Bronchial epithelial cell (primary cell): ENCODE measurements at places on chromosomes 1 and 21.
A peak's percentile ranks its signal among the peaks of the same experiment; 100 is the strongest.

- DNase-seq: no peak
These were observed 2.9 kb upstream of the CCN1 start for GRCh38 chr1:85577419-85578320.

DNA sequence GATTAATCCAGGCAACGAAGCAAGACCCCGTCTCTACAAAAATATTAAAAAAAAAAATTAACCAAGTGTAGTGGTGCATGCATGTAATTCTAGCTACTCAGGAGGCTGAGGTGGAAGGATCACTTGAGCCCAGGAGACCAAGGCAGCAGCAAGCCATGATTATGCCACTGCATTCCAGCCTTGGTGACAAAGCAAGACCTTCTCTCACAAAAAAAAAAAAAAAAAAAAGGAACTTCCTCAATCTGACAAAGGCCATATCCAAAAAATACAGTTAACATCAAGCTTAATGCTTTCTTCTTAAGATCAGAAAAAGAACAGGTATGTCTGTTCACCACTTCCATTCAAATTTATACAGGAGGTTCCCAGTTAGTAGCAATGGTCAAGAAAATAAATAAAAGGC lies 54.4 kb downstream of the EVI5 start:
- no peak for DNase-seq

DNA sequence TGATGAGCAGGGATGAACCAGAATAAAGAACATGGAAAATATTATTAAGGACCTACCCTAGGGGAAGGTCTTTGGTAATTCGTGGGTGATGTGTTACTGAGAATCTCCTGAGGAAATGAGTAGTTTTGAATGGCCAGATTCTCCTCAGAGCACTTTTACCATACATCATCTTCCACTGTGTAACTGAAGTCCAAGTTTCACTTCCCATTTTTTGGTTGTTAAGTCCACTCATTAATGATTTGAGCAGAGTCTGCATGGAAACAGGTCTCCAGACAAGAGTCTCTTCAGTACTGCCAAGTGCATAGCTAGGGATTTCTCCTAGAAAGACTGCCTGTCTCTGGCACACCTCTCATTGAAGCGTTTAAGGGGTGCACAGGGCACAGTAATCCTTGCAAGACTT lies 48.7 kb upstream of the PCP4 start:
- DNase-seq: no peak

GRCh38 chr1:247812637-247813036 lies 11.3 kb downstream of the OR14A16 start:
- DNase-seq: no peak

DNA sequence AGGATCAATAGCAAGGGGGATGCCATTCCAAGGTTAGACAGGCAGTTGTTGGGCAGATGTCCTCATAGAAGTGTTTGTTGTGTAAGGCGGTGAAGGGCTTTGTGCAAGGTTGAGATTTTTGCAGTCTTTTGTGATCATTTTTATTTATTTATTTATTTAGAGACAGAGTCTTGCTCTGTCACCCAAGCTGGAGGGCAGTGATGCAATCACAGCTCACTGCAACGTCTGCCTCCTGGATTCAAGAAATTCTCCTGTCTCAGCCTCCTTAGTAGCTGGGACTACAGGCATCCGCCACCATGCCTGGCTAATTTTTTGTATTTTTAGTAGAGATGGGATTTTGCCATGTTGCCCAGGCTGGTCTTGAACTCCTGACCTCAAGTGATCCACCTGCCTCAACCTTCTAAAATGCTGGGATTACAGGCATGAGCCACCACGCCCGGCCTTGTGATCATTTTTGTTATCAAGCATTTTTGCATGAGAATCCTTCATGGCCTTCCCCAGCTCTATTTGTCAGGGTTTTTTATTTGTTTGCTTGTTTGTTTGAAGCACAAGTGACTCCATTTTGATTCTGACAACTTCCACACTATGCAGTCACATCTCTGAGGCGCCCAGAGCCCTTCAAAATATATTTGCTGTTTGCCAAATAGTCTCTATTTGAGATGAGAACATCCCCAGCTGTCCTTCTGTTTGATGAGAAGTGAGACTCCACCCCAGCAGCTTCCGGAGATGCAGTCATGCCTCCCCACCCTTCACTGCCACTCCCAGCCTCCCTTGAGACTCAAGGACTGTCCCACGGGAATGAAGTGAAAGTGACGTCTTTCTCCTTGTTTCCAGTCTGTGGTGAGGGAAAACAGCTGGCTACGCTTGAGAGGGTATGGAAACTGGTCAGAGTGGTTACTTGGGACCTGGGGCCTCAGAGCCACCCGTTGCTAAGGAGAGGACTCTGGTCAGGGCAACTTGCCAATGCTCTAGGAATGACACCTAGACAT lies 38.0 kb downstream of the TMEM50B start:
- peak; percentile 92 for DNase-seq

- DNase-seq: peak; percentile 41
These were observed 1.4 kb downstream of the NUDC start for GRCh38 chr1:26922901-26923300.
